ENCODE measurements at places on chromosomes 3 and 15. TPM values are rescaled to one million over a fixed set of nuclear protein-coding genes. Genes with fewer than 3 reads are reported as not detected.

- no peak within 1 kb of the TSS for H3K27ac ChIP-seq
- peak; percentile 77 for DNase-seq
- H3K36me3 ChIP-seq, result no peaks in the 10 kb centered on the region
- peaks cover 8% of the 10 kb centered on the region for H3K4me1 ChIP-seq
- peak within 1 kb of the TSS; percentile 84 for H3K4me3 ChIP-seq
- peaks cover 48% of the 10 kb centered on the region for H3K27me3 ChIP-seq
These were observed at the start of gene DZIP1L for GRCh38 chr3:138114988-138115971. Gene DZIP1L (minus strand): TSS chr3:138115608. CDS start chr3:138103971, 11,637 bp downstream.

The GPR160 gene
- 3.6 TPM for total RNA-seq

DNA sequence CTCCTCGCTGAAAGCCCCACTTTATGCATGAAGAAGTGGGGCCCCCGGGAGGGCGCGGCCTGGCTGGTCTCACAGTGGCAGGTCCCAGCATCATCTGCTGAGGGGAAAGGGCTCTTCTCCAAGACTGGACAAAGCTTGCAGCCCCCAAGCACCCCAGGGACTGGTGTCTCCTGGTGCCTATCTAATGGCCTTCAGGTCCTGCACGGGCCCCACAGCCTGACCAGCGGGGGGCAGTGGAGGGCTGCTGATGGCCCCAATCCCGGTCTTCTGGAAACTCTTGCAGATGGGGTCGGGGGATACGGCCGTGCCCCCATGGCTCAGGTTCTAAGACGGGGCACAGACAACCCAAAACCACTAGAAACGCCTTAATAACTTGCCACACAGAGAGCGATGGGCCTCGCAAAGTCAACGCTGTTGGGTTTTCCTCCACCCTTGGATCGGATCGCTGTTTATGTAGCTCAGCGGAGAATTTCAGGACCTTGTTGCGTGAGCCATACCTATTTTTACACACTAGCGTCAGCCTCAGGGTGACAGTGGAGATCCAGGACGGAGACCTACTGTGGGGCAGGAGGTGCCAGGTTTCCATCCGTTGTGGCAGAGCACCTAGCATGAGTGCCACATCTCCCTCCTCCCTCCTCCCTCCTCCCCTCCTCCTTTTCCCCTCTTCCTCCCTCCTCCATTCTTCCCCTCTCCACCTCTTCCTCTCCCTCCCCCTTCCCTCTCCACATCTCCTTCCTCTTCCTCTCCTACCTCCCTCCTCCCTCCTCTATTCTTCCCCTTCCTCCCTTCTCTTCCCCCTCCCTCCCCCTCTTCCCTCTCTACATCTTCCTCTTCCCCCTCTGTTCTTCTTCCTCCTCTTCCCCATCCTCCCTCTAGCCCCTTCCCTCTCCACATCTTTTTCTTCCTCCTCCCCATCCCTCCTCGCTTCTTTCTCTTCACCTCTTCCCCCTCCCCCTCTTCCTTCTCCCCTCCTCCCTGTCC, 79.3 kb upstream of the ALDH1L1 start:
- no peak overlapping the region for H3K4me3 ChIP-seq
- no peak overlapping the region for H3K27ac ChIP-seq
- DNase-seq, result no peak
- H3K4me1 ChIP-seq, result no peaks in the 10 kb centered on the region
- peaks cover 3% of the 10 kb centered on the region for H3K27me3 ChIP-seq
- H3K36me3 ChIP-seq, result no peaks in the 10 kb centered on the region

The PPIP5K1 gene
- total RNA-seq, result 60.0 TPM

- H3K27ac ChIP-seq, result no peak overlapping the region
- no peaks in the 10 kb centered on the region for H3K27me3 ChIP-seq
- DNase-seq, result no peak
- H3K4me3 ChIP-seq, result no peak overlapping the region
- H3K36me3 ChIP-seq, result no peaks in the 10 kb centered on the region
- H3K4me1 ChIP-seq, result no peaks in the 10 kb centered on the region
These were observed 175.0 kb downstream of the SOX2 start for GRCh38 chr3:181886676-181887075.

- H3K27me3 ChIP-seq, result no peaks in the 10 kb centered on the region
- H3K4me1 ChIP-seq, result no peaks in the 10 kb centered on the region
- H3K4me3 ChIP-seq, result no peak overlapping the region
- no peaks in the 10 kb centered on the region for H3K36me3 ChIP-seq
These were observed 96.7 kb downstream of the TP63 start for GRCh38 chr3:189727898-189728297.

DNA sequence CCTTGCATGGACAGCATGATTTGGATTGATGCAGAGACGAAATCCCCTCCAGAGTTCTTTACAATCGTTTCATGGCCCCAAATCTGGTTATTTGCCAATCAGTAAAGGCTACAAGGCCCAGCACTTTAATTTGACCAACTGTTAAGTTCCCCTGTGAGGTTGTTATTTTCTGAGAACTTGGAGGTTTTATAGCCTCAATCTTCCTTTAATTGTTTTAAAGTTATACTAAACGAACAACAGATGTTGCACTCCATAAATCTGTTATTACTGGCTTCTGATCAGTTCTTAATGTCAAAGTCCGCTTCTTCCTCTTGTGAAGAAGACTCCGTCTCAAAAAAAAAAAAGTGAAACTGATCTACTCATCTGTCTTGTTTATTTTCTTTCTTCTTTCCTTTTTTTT, 30.8 kb downstream of the LARP6 start:
- DNase-seq, result no peak
- no peaks in the 10 kb centered on the region for H3K36me3 ChIP-seq
- H3K4me1 ChIP-seq, result no peaks in the 10 kb centered on the region
- H3K27ac ChIP-seq, result no peak overlapping the region
- no peak overlapping the region for H3K4me3 ChIP-seq
- H3K27me3 ChIP-seq, result no peaks in the 10 kb centered on the region

The POTEB3 gene
- total RNA-seq, result not detected

The DPPA2 gene
- total RNA-seq, result not detected

- peaks cover 11% of the 10 kb centered on the region for H3K27me3 ChIP-seq
- no peak overlapping the region for H3K4me3 ChIP-seq
- H3K4me1 ChIP-seq, result no peaks in the 10 kb centered on the region
- H3K36me3 ChIP-seq, result no peaks in the 10 kb centered on the region
- no peak overlapping the region for H3K27ac ChIP-seq
These were observed 235.7 kb downstream of the SATB1 start for GRCh38 chr3:18189282-18190050.

GRCh38 chr3:179806177-179806576, 153.3 kb downstream of the USP13 start:
- no peaks in the 10 kb centered on the region for H3K36me3 ChIP-seq
- H3K27me3 ChIP-seq, result peaks cover 9% of the 10 kb centered on the region
- no peak overlapping the region for H3K4me3 ChIP-seq
- no peaks in the 10 kb centered on the region for H3K4me1 ChIP-seq
- no peak overlapping the region for H3K27ac ChIP-seq
